Progenitor cell of endocrine pancreas (in vitro differentiated cells): ENCODE measurements at places on chromosomes 16 and 17. TPM values are rescaled to one million over a fixed set of nuclear protein-coding genes. Genes with fewer than 3 reads are reported as not detected.
A peak's percentile ranks its signal among the peaks of the same experiment; 100 is the strongest.

Gene ACSM2A
- total RNA-seq = not detected in 2 replicates

Gene KRT32
- not detected in 2 replicates for total RNA-seq

DNA sequence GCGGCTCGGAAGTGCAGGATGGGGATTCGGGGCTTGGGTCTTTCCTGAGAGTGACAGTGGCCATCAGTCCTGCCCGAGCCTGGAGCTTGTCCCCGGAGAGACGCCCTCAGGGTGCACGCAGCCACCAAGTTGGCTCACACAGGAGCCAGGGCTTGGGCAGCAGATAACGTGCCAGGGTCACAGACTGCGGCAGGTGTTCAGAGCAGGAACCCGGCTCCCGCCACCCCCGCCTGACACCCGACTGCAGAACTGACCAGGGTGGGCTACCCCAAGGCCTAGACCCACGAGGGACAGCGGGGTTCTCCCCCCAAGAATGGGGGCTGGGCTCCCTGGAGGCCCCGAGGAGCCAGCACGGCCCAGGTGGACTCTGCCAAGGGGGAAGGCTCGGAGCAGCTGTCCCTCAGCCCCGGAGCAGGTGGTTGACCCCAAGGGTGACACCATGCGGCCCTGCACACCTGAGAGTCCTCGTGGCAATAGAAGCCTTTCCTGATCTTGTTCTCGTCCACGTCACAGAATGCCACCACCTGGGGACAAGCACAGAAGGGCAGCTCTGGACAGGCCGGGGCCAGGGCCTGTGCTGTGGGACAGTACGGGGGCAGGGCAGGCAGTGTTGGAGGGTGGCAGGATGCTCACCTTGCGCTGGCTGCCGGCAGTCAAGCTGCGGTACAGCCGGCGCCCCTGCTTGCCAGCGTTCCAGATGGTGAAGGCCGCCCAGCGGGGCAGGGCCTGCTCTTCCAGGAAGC lies 117.1 kb upstream of the ZNF750 start:
- no peaks in the 10 kb centered on the region for H3K4me1 ChIP-seq
- peaks cover 39% of the 10 kb centered on the region for H3K36me3 ChIP-seq
- H3K27ac ChIP-seq = no peak overlapping the region
- no peaks in the 10 kb centered on the region for H3K27me3 ChIP-seq
- H3K4me3 ChIP-seq = no peak overlapping the region
- DNase-seq = no peak

Gene XPO6
- 82.9 and 87.5 TPM in 2 replicates for total RNA-seq

DNA sequence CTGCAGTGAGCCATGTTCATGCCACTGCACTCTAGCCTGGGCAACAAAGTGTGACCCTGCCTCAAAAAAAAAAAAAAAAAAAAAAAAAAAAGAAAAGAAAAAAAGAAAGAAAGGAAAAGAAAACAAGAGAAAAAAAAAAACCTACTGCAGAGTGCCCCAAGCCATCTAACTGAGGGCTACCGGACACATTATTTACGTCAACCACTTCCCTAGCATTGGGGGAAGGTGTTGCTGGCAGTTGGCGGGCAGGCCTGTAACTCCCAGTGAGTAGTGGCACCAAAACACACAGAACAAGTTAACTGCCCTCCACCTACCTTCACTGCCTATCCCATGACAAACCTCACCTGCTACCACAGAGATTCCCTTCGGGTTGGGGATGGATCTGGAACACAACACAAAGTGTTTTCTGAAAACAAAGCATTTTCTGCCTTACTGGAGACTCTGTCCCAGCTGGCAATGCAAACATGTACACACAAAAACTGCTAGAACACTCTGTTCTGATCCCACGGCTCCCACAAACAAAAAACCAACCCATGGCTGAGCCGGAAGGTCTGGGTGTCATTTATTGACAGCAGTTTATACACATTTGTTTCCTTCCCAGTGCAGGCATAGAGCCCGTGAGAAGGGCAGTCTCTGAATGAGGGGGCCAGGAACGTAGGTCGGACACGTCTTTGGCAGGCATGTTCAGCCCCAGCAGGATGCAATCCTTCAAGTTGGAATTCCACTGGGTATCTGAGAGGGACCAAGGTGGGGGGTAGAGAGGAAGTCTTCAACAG lies 11.0 kb downstream of the PHB1 start:
- H3K4me3 ChIP-seq = no peak overlapping the region
- H3K4me1 ChIP-seq = peaks cover 5% of the 10 kb centered on the region
- peaks cover 28% of the 10 kb centered on the region for H3K36me3 ChIP-seq
- no peak for DNase-seq
- no peaks in the 10 kb centered on the region for H3K27me3 ChIP-seq
- no peak overlapping the region for H3K27ac ChIP-seq

- H3K4me3 ChIP-seq = peak overlapping the region; percentile 86
- H3K27ac ChIP-seq = peak overlapping the region; percentile 88
- peaks cover 14% of the 10 kb centered on the region for H3K36me3 ChIP-seq
- H3K4me1 ChIP-seq = peaks cover 37% of the 10 kb centered on the region
- no peak for DNase-seq
Measured at GRCh38 chr16:15055141-15056053, 477 bp downstream of the NTAN1 start.

DNA sequence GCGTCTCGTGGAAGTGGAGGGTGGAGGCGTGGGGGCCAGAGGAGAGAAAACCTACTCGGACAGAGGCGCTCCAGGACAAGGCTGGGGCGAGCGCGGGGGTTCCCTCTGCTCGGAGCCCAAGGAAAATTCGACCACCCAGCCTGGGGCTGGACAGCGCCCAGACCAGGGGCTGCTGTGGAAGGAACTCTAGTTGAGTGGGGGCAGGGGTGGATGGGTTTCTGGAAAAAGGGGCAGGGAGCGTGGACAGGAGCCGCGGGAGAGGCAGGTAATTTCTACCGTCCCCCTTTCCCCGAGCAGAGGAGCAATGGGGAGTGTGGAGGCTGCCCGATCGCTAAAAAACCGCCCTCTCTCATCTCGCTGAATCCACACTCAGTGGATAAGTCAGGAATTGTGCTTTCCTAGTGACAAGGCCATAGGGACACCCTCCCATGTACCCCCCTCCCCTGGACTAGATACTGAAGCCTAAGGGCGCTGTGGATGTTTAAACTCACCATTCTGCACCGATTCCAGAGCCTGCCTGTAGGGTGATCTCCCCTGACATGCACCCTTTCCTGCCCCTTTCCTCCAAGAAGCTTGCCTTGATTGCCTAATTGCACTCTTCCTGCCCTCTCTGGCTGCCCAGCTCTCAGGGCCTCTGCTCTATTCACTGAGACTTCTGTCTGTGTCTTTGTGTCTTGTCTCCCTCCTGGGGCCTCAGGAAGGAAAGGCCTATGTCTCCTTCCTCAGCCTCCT lies 90.7 kb upstream of the TMEM97 start:
- DNase-seq = no peak
- H3K27ac ChIP-seq = peak overlapping the region; percentile 99
- peaks cover 30% of the 10 kb centered on the region for H3K27me3 ChIP-seq
- peak overlapping the region; percentile 86 for H3K4me3 ChIP-seq
- H3K4me1 ChIP-seq = peaks cover 12% of the 10 kb centered on the region
- H3K36me3 ChIP-seq = no peaks in the 10 kb centered on the region

GRCh38 chr17:42107597-42108576 lies 4.6 kb downstream of the DHX58 start:
- H3K27me3 ChIP-seq = peaks cover 51% of the 10 kb centered on the region
- H3K27ac ChIP-seq = no peak overlapping the region
- H3K36me3 ChIP-seq = no peaks in the 10 kb centered on the region
- H3K4me3 ChIP-seq = no peak overlapping the region
- H3K4me1 ChIP-seq = no peaks in the 10 kb centered on the region

DNA sequence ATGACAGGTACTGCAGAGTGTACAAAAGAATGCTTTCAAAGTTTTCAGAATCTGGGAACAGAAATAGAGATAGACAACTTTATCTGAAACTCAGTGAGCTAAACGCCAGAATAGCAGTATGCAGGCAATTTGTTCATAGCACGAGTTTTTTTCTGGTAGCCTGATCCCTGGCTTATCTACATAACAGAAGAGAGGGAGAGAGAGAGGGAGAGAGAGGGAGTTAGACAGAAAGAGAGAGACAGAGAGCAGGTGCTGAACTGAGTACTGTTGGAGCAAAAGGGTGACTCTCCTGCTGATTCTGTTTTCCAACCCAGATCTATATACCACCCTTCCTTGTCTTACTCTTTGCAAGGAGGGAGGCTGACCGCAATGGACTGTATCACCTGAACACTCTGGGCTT lies 388.0 kb upstream of the CA10 start:
- H3K36me3 ChIP-seq = no peaks in the 10 kb centered on the region
- no peak for DNase-seq
- H3K4me3 ChIP-seq = no peak overlapping the region
- peaks cover 7% of the 10 kb centered on the region for H3K4me1 ChIP-seq
- no peaks in the 10 kb centered on the region for H3K27me3 ChIP-seq
- peak overlapping the region; percentile 63 for H3K27ac ChIP-seq

Gene SEPTIN1
- 2.0 and 2.3 TPM in 2 replicates for total RNA-seq

Gene ITGB4
- 9.7 and 14.8 TPM in 2 replicates for total RNA-seq

DNA sequence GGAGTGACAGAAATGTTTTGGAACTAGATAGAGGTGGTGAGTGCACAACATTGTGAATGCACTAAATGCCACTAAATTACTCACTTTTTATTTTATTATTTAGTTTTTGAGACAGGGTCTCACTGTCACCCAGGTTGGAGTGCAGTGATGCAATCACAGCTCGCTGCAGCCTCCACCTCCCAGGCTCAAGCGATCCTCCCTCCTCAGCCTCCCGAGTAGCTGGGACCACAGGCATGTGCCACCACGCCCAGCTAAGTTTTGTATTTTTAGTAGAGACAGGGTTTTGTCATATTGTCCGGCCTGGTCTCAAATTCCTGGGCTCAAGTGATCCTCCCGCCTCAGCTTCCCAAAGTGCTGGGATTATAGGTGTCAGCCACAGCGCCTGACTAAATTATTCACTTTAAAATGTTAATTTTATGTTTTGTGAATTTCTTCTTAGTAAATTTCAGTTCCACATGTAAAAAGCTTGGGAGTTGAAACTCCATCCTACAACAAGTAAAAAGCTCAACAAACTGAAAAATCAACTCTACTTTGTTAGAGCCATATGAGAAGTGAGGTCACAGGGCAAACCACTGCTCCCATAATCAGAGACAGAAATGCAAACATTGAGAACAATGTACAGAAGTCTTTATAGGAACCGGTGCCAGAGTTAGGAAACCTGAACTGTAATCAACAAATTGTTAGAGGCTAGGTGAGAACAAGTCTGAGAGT lies 13.8 kb upstream of the SLC5A10 start:
- DNase-seq = no peak
- no peak overlapping the region for H3K4me3 ChIP-seq
- H3K4me1 ChIP-seq = peaks cover 3% of the 10 kb centered on the region
- no peaks in the 10 kb centered on the region for H3K36me3 ChIP-seq
- H3K27me3 ChIP-seq = peaks cover 9% of the 10 kb centered on the region

Gene SKAP1
- total RNA-seq = 0.69 and 1.0 TPM in 2 replicates

DNA sequence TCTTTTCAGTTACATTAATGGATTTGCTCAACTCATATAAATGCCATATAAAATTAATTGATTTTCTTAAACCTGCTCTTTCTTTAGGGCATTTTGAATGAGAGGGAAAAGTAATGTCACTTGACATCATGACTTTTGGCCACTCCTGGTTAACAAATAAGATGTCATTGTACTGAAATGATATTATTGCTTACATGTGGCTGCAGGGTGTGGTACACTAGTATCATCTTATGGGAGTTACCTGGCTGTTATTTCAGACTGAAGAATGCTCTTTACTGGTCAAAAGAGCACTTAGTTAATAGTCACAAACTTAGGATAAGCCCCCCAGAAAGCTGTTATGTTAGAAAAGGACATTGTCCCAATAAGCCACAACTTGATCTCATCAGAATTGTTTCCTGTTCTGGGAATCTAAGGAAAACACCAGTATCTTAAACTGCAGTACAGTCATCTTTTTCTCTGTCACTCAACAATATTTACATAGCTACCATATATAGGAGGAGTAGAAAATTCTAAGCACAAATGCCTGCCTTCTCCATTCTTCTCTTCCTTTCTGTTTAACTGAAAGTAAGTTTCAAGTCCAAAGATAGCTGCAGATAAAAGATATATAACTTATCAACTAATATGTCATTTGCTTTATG lies 53.9 kb upstream of the MRC2 start:
- DNase-seq = no peak
- no peak overlapping the region for H3K27ac ChIP-seq
- peaks cover 4% of the 10 kb centered on the region for H3K4me1 ChIP-seq

Gene NLRC3
- total RNA-seq = 0.14 and 0.38 TPM in 2 replicates

DNA sequence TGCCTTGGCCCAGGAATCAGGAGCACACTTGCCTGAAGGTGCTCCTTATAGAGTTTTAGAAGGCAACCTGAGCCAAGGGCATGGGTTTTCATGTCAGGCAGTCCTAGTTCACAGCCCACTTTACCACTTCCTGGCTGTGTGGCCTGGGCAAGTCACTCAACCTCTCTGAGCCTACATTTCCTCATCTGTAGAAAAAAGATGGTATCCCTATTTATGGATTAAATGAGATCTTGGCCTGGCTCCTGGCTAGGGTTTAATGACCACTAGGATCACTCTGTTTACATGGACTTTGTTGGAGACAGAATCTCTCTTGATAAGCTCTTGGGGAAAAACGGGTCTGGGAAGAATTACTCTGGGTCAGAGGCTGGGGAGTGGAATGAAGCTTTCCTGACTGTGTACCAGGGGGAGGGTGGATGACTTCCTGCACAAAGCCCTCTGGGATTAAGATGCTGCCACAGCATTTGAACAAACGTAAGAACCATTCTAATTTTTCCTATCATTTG lies 2.3 kb downstream of the MT2A start:
- H3K4me3 ChIP-seq = no peak overlapping the region
- H3K4me1 ChIP-seq = peaks cover 6% of the 10 kb centered on the region
- H3K36me3 ChIP-seq = no peaks in the 10 kb centered on the region
- H3K27ac ChIP-seq = no peak overlapping the region

DNA sequence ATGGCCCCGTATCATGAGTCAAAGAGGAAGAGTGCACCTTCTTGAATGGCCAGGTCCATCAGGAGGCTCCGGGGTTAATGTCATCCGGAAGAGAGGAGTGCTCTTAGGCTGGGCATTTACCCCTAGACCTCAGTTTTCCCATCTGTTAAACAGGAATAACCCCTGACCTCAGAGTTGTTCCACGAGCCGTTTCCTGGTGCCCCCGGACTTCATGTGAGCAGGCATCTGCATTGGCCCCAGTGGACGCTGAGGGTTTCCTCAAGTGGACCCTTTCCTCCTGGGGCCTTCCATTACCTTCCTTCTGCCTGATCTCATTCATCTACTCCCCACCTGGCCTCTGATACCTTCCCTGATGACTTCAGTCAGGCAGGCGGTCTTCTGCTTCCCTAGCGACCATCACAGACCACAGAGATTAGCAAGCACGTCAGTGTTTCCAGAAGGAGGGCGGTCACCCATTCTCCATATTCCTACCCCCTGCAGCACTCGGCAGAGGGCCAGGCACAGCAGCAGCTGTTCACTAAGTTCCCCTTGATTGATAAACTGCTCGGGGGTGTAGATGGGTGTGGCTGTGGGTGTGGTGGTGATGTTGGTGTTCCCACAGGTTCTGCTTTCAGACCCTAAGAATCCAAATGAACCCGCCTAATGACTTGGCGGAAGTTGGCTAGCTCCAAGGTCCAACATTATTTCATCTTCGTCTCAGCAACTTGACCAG lies 346.6 kb upstream of the TNRC6C start:
- peaks cover 43% of the 10 kb centered on the region for H3K27me3 ChIP-seq
- DNase-seq = no peak
- H3K27ac ChIP-seq = no peak overlapping the region
- no peaks in the 10 kb centered on the region for H3K36me3 ChIP-seq
- no peaks in the 10 kb centered on the region for H3K4me1 ChIP-seq

Gene EFCAB5
- total RNA-seq = 0.44 TPM in 1 of 2 replicates, not detected in the other
